NCI-H187 treated with DMSO at 0.1 percent for 48 hours (cell line): ENCODE measurements at places on chromosomes 12 and 14.
A peak's percentile ranks its signal among the peaks of the same experiment; 100 is the strongest.

DNA sequence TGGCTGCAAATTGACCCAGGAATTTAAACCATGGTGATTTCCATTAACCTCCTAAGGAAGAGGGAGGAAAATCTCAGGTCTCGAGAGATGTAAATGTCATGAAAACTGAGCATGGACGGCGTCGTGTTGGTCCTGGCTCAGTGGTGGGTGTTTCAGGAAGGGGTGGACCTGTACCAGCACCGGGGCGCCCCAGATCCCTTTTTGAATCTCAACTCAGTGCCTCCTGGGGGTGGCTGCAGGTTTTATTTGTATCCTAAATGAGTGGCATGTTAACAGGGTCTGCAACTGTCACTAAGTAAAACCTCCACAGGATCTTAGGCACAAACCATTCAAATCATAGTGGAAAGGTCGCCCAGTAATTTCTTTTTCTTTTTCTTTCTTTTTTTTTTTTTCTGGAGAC lies 101.3 kb downstream of the ASCL4 start:
- no peak for DNase-seq

DNA sequence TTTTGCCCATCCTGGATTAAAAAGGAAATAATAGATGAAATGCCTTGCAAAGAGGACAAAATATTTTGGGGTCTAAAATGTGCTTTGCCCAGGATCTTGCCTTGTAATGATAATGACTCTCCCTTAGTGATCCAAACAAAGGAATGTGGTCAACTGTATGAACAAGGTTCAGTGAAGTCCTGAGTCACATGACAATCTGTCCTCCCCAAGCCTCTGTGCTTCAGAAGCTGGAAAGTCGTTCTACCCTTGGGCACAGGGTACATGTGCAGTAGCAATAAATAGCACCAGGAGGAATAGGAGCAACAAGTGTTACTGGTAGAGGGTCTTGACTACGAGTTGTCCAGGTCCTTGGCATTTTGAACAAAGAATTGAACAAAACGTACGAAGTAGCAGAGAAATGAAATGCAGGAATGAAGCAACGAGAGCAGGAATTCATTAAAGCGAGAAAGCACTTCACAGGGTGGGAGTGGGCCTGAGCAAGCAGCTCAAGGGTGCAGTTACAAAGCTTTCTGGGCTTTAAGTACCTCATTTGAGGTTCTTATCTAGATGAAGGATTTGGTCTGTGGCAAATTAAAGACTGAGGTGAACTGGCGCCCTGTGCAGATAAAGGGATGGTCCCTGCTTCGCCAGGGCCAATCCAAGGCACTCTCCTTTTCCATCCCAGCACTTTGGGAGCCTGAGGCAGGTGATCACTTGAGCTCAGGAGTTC lies 65.8 kb downstream of the RESF1 start:
- peak; percentile 41 for DNase-seq

- DNase-seq = no peak
These were observed 185.8 kb upstream of the SSTR1 start for GRCh38 chr14:38021861-38022260.

- no peak for DNase-seq
These were observed 37.0 kb downstream of the NUAK1 start for GRCh38 chr12:106101803-106102202.

DNA sequence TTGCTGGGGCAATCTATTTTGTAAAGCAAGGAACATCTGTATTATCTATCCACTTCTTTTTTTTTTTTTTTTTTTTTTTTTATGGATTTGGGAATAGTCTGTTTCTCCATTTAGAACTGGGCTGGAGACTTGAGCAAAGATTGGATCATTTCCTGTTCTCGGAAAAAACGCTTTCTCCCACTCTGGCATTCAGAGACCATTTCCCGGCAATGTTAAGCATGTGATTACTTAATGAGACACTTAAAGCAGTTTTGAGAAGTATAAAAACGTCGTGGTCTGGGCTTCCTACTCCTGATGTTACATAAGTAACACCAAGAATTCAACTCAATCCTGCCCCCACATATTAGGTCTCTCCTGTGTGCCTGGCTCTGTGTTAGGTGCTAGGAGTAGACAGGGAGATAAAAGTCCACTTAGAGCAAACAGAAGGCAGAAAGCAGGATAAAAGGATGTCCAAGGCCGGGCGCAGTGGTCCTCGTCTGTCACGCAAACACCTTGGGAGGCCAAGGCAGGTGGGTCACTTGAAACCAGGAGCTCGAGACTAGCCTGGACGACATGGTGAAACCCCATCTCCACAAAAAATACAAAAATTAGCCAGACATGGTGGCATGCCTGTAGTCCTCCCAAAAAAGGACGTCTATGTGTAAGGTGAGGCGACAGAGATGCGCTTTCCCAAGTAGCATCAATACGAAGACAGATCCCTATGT lies 152.1 kb upstream of the GSC start:
- no peak for DNase-seq

DNA sequence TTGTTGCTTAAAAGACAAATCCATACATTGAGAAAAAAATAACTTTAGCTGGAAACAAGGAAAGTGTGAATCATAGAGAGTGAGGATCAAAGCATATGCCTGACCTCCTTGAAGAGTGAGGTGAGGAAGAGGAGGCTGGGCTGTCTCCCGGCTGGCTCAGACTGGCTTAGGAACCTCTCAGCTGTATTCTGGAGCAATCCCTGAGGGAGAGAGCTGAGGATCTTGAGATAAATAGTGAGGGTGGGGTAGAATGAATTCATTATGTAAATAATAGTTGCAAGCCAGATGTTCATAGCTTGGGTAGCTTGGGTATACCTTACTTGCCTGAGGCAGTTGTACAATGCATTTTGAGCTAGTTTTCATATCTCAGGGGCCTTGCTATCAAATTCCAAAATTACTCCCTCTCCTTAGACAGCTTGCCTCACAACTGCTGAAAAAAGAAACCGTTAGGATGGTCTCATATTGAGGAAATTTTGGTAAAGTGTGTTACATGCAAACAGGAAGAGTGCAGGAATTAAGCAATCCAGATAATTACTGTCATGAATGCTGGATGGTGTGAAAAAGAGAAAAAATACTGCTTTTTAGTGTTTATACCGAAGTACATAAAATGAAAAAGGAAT lies 30.5 kb upstream of the SLC15A5 start:
- DNase-seq = no peak

GRCh38 chr12:72072592-72073212 lies 134.1 kb downstream of the TPH2 start:
- DNase-seq = no peak

- no peak for DNase-seq
These were observed 20.9 kb downstream of the SDSL start for GRCh38 chr12:113443030-113443539.
